Stimulated activated naive CD4-positive, alpha-beta T cell treated with Interleukin-2 at 50 U/mL for 16 hours (primary cell): ENCODE measurements at places on chromosomes 1 and 21.
A peak's percentile ranks its signal among the peaks of the same experiment; 100 is the strongest.

- DNase-seq = no peak
Measured at GRCh38 chr1:88612292-88612691, 71.8 kb upstream of the PKN2 start.

DNA sequence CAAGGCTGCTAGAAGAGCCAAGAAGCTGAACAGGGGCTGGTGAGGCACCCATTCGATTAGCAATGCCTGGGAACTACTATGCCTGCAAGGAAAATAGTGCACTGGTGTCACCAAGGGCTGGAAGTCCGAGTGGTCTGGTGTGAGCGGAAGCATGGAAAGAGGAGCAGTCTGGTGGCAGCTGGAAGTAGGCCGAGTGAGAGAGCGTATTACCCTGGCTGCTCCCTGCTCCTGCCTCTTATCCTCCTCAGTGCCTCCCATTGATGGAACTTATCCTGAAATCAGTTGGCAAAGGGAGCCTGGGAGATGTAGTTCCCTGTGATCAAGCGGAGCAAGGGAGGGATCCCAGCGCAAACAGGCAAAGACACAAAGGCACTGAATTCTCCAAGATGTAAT, 9.6 kb downstream of the SMAP2 start:
- DNase-seq = no peak

DNA sequence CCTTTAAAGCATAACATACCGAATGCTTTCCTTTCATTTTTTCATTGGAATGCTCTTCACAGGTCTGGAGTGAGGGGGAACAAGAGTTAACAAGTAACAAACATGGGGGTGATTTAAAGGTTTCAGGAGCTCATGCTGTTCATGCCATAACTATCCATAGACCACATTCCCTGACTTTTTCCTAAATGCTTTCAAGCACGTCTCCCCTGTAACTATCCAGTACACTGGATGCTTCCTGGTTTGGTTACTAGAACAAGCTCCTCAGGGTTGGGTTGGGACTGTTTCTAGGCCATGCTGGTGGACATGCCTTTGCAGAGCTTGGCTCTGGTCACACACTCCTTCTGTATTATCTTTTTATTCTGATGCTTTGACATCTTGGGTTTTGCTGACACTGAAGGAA, 38.6 kb downstream of the KCNK1 start:
- DNase-seq = no peak

- DNase-seq = no peak
Measured at GRCh38 chr1:2574350-2574749, 12.2 kb upstream of the PRXL2B start.

DNA sequence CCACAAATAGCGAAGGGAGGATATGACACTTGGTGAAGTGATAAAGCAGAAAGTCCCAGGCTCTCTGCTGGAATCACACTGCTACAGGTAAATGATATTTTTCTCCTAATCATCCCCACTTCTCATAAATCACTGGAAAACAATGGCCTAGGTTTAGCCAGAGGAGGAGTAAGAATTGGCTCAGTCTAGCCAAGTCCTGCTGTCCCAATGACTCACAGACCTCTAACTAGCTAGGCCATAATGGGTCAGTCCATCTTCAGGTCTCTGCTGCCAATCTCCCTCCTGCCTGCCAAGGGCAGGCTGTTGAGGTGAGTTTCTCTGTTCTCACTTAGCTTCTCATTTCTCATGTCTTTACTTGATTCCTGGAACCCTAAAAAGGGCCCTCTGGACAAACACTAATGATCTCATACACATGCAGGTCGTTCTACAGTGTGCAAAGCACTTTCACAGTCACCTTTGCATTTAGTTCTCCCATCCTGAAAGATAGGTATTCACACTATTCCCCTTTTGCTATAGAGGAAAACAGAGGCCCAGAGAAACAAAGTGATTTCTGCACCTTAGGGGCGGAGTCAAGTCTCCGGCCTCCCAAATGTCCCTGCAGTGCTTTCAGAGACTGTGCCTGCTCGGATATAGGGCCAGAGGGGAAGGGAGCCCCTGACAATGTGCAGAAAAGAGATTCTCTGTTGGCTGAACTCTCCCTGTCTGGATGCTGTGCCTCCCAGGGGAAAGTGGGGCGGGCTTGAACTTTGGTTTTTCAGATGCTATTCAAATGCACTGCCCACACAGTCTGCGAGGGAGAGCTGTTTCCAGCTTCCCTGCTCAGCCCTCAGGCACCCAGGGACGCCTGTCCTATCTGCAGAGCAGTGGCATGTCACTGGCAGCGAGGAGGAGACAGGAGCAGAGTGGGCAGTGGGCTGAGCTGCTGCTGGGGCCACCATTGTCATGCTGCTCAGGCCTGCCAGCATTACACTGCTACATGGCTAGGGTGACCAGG, 3.9 kb upstream of the CDK18 start:
- DNase-seq = no peak

- DNase-seq = no peak
Measured at GRCh38 chr1:170586321-170587252, 54.6 kb downstream of the GORAB start.

DNA sequence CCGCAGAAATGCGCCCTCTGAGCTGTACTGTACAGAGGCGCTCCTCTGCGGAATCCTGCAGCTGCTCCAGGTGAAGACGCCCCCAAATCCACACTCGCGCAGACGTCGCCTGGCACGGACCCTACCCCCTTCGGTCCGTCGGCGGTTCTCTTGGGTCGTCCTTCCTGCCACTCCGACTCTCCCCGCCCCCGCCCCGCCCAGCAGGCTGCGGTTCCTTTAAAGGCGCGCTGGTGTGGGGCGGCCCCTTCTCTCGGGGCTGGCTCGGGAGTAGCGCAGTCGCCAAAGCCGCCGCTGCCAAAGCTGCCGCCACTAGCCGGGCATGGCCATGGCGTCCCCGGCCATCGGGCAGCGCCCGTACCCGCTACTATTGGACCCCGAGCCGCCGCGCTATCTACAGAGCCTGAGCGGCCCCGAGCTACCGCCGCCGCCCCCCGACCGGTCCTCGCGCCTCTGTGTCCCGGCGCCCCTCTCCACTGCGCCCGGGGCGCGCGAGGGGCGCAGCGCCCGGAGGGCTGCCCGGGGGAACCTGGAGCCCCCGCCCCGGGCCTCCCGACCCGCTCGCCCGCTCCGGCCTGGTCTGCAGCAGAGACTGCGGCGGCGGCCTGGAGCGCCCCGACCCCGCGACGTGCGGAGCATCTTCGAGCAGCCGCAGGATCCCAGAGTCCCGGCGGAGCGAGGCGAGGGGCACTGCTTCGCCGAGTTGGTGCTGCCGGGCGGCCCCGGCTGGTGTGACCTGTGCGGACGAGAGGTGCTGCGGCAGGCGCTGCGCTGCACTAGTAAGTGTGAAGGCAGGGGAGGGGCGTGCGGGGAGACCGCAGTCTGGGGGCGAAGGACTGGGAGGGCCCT, at the start of gene RASSF5:
TSS of gene RASSF5 (plus strand) at position 248 of the 846 bp plus-strand sequence. CDS start at position 320, 72 bp downstream.
- DNase-seq = peak; percentile 81

DNA sequence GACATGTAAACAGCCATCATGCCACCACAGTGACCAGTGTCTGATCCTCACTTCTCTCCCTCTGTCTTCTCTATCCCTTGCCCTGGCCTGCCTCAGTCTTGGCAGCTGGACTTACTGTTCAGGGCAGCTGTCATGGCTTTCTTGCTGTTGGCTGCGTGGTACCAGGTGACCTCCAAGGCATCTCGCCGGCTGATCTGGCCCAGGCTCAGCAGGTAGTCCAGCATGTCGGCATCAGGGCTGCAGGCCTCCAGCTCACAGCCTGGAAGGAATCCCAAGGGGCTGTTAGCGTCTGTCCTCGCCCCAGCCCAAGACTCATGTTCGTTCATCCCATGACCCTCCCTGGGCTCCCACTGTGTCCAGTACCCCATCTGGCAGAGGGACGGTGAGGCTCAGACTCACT, 3.6 kb downstream of the FAM151A start:
- DNase-seq = no peak

DNA sequence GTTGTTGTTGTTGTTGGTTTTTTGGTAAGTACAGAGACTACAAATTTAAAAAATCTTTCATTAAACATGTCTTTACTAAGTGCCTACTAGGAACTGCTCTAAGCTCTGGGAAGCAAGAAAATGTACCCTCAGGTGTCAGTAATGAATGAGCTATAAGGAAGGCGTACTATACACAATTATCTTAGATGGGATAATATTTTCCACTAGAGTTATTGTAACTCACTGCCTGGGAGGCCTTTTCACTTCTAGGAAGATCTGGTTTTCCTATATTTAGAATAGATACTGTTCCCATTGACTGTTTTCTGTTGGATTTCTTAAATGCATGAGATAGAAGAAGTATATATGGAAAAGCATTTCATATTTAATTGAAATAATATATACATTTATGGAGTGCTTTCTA, 19.6 kb downstream of the CLIC4 start:
- no peak for DNase-seq

DNA sequence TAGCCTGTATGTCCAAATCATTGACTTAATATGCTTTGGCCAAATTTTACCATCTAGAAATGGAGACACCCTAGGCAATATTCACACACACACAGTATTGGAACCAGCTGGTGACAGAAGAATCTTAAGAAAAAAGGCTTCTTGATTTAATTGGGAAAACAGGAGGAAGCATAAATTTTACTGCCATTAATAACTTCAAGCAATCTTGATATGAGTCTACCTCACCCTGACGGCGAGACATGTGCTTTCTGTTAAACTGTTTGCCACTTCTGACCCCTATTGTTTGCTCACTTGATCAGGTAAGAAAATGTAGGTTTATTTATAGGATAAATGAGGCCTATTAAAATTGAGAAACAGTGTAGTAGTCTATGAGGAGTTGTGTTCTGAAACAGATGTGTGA, 73.2 kb downstream of the KIFAP3 start:
- DNase-seq = no peak

DNA sequence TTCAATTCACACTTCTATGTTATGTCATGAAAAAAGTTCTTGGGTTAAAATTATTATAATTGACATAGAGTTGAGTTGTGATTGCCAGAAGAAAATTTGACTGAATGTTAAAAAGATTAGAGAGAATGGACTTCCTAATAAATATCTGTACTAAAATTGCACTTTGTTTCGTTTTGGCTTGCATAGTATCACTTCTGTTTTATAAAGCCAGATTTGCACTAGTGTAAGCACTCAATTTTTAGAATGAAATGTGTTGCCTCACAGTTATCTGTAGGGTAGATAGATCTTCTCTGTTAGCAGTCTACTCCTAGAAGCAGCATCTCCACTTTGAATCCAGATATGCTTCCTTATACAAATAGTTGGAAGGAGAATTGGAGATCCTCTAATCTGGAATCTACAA, 95.2 kb upstream of the MPC2 start:
- DNase-seq = no peak

- DNase-seq = peak; percentile 34
Measured at GRCh38 chr21:33362044-33362555, 37.3 kb downstream of the IFNAR1 start.

DNA sequence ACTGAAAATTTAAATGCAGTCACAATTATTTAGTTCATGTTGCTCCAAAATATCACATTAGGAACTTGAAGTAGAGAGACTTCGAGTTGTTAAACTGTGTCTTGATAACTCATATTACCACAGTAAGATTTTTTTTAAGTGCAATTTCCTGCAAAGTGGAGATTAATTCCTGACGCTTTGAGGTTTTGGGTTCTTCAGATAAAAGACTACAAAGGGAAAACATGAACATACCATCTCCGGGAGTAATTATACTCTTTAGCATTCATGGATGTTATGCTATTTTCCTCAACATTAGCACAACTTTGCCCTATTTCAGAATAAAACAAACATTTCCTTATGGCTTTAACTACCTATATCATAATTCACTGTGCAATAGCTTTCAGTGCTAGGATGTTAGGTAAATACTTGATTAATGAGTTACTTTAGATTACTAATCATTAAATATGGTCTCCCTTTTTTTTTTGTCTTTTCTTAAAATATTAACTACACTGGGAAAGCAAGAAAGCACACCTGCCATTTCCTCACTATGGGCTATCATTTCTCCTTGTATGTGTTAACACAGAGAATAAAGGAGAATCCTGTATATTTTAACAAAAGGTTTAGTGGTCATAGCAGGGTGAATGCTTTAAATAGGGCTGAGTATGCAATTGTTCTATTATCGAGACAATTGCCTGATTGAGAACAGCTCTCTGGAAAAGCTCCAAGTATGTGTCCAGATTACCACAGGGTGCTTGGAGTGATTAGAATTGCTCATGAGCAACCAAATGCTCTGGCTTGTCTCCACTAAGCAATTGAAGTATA, 252.5 kb upstream of the C1orf105 start:
- no peak for DNase-seq

GRCh38 chr1:67171574-67171955, 5.3 kb downstream of the IL23R start:
- no peak for DNase-seq

- no peak for DNase-seq
Measured at GRCh38 chr1:155678027-155678426, 10.5 kb downstream of the YY1AP1 start.

GRCh38 chr1:56170784-56171320, 408.5 kb downstream of the PLPP3 start:
- no peak for DNase-seq

DNA sequence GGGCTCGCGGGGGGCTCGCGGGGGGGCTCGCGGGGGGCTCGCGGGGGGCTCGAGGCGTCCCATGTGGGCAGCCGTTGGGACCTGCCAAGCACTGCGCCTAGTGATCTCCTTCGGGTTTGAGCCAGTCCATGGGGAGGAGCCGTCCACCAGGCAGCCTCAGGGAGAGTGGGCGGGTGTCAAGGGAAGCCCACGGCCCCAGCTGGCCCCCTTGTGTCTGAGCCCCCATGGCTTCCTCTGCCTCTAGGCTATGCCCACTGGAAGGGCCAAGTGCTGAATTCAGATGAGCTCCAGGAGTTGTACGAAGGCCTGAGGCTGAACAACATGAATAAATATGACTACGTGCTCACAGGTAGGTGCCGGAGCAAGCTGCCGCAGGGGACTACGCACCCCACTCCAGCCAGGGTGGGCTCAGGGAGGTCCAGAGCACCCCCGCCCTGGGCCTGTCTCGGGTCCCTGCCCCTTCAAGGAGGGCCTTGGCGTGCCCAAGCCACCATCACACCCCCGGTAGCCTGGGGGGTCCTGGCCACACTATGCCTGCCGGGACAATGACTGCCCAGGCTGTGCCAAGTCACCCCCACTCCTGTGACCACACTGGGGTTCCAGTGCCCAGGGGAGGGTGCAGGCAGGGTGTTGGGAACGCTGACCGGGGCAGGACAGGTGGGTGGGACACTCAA, 22.6 kb downstream of the PDXK start:
- no peak for DNase-seq

GRCh38 chr1:19645411-19646251, 1.5 kb downstream of the NBL1 start:
- no peak for DNase-seq

GRCh38 chr1:219298571-219299148, 125.0 kb downstream of the LYPLAL1 start:
- DNase-seq = no peak

- DNase-seq = no peak
Measured at GRCh38 chr1:14660801-14661200, 62.3 kb downstream of the KAZN start.

GRCh38 chr1:156097499-156098178, 15.4 kb upstream of the MEX3A start:
- DNase-seq = peak; percentile 69

DNA sequence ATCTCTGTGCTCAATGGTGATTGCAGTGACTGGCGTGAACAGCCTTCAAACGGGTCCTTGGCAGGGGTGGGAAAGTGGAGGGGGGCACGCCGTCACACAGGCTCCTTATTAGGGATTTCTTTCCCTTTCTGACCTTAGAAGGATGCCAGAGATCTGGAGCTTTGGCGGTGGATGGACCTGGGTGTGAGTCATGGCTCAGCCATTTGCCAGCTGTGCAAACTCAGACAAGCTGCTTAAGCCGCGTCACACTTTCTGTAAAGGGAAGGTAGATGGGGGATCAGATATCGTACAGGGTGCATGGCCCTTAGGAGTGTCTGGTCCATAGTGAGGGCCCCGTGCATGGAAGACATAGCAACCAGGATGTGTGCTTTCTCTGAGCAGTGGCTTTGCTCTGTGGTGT, 48.3 kb upstream of the C1orf174 start:
- DNase-seq = no peak
